CD4-positive, alpha-beta T cell treated with Interleukin-21 for 1 hour (primary cell): ENCODE measurements at places on chromosomes 7 and 10.

DNA sequence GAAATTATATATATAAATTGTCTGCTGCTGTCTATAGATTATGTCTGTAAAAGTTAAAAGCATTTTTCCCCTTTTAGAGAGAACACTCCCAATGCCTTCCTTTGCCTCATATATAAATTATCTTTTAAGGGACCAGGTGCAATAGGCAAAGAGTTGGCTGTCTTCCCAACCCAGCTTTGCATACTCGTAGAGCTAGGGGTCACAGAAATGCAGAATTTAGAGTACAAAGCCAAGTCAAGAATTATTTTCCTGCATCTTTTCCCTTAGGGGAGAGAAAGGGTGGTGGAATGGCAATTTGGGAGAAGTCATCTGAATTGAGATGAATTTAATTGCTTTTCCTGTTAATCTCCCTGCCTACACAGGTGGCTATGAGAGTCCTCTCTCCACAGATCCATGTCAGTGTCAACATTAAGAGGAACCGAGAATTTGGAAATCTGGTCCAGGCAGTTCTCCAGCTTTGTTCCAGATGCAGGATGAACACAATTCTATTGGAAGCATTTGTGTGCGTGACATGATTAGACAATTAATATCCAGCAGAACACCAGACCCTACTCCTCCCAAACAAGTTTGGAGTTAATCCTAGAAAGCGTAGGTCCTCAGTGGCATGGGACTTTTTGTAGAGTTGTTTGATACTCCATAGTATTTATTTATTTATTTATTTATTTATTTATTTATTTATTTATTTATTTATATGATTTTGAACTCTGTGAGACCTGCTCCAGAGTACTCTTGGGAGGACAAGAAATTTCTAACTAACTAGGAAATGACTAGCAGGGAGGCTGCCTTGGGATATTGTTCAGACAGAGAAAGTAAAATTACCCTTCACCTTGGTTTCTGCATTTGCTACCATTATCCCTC is 80.3 kb upstream of the SKAP2 start:
- no peak for DNase-seq

GRCh38 chr10:131215776-131216175 is 95.7 kb downstream of the TCERG1L start:
- DNase-seq = no peak

DNA sequence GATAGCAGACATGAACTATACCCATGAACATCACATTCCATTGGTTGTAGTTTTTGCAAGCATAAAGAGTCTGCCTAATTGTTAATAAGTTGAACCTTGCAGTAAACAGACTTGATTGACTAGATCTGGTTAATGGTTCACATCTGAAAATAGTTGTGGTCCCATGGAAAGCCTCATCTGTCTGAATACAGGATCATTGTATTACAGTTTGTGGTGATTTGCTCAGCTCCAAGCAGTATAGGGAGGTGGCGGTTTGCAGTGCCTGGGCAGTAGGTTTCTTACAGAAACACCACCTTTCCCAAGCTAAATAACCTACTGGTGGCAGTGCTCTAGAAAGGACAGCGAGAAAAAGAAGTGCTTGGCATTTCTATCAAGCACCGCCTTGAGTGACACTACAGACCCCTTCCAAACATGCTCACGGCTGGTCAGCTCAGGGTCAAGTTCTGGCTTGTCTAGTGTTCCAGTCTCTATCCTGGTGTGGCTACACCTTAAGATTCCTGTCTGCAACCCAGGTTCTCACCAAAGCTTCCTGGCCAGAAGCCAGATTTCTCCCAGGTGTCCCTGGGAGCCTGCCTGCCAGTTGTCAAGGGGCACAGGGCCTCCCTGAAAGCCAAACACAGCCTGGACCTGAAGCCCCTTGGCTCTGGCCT is 119.9 kb downstream of the FANK1 start:
- no peak for DNase-seq

DNA sequence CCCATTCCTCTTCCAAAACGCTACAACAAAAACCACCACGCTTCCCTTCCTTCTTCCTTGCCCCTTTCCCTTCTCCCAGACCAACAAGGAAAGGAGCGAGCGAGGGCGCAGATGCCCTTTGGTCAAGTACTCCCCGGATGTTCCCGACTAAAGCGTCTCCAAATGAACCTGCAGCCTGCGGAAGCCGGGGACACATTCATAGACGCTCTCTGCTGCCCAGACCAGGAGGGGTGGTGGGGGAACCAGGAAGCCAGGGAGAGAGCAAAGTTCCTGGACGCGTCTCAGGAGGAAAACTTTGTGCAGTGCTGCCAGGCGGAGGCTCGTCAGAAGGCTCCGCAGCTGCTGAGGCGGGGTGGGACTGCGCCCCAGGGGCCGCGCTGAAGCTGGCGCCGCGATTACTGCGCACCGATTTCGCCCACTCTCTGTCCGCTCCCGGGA is 754 bp downstream of the SEMA3D start:
- DNase-seq = no peak

DNA sequence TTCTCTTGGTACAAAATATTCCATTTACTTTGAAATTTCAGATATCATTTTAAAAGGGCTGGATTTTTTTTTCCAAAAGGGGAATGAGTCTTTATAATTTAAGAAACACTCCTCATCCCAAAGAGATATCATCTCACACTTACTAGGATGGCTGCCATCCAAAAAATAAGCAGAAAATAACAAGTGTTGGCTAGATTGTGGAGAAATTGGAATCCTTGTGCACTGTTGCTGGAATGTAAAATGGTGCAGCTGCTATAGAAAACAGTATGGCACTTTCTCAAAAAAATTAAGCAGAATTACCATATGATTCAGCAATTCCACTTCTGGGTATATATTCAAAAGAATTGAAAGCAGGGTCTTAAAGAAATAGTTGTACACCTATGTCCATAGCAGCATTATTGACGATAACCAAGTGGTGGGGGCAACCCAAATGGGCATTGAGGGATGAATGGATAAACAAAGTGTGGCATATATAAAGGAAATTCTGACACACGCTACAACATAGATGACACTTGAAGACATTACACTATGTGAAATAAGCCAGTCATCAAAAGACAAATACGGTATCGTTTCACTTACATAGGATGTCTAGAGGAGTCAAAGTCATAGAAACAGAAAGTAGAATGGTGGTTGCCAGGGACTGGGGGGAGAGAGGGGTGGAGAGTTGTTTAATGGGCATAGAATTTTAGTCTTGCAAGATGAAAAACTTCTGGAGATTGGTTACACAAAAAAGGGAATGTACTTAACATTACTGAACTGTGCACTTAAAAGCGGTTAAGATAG is 53.8 kb downstream of the LSM5 start:
- no peak for DNase-seq
